ENCODE measurements at places on chromosomes 5 and 9.

- no peak for DNase-seq
Observed at GRCh38 chr9:91415290-91415689, 8.3 kb downstream of the NFIL3 start.

DNA sequence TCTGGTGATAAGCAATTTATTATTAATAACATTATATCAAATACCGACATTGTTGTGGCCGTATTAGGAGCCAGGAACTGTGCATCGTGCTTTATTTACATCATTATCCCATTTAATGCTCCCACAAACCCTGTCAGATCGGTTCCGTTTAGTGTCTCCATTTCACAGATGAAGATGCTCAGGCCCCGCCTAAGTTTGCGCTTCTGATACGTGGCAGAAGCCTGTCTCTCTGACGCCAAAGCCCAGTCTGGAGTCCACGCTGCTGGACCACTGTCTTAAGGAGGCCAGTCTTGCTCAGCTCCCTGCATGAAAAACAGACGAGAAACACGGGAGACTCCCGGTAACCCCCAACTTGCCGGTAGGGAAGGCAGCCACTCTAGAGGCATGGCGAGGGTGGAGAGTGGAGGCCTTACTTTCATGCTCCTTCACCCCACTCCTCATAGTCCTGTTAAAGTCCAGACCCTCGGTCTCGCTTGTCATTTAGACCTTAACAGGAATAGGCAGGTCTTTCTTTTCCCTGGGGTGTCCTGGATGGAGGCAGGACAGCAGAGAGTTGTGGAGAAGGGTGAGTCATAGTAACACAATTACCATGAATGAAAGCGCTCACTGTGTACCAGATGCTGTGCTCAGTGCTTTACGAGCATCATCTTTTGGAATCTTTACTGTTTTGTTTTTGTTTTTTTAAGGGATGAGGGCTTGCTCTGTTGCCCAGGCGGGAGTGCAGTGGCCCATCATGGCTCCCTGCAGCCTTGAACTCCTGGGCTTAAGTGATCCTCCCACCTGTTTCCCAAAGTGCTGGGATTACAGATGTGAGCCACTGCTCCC is 872 bp downstream of the TXNDC15 start:
- peak; percentile 66 for DNase-seq

GRCh38 chr5:80711938-80712337 is 57.2 kb upstream of the DHFR start:
- DNase-seq = no peak

DNA sequence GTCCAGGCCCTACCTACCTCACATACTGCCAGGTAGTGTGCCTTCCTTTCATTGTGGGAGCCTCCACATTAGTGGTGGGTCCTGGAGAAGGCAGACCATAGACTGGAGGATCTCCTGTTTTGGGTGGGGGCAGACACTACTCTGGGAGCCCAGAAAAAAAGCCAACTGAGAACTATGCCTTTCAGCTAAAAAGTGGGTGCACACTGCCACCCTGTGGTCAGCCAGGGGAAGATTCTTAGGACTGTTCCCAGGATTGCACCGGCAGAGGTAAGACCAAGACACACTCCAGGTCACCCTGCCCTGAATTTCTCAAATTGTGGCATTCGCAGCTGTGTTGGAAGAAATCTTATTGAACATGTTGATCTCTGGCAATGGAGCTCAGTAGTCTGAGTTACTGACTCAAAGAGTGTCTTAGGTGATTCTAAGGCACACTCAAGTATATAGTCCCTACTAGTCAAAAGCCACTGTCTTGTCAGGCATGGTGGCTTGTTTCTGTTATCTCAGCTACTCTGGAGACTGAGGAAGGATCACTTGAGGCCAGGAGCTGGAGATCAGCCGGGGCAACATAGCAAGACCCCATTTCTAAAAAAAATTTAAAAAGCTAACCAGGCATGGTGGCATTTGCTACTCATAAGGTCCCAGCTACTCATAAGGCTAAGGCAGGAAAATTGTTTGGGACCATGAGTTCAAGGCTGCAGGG is 3.6 kb downstream of the SIGMAR1 start:
- no peak for DNase-seq

- no peak for DNase-seq
Observed at GRCh38 chr5:142756576-142756975, 13.6 kb upstream of the ARHGAP26 start.

DNA sequence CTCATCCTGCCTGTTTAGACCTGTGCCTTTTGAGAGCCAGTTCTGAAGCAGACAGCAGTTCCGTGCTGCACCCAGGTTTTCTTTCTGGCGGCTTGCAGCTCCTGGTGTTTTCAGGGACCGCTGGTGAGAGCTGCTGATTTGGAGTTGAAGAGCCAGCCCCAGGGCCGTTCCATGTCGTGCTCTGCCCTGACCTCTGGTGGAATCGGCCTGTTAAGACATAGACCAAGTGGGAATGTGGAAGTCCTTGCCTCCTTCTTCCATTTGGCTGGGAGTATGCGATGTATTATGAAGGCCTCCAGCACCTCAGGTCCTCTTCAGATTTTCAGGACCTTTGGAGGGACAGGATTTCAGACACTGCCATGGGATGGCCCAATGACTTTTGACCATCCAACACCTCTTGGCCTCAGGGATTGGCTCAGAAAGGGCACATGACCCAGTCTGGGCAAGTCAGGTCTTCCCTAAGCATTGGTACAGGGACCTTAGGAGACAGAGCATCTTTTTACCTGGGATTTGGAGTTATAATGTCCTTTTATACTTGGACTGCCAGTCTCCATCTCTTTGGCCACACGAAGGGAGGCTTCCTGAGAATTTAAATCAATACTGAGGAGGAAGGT is 136.1 kb upstream of the CLINT1 start:
- peak; percentile 2 for DNase-seq

GRCh38 chr9:131748411-131748955 is 8.6 kb upstream of the RAPGEF1 start:
- no peak for DNase-seq

GRCh38 chr9:17075758-17076485 is 58.9 kb upstream of the CNTLN start:
- DNase-seq = no peak

- DNase-seq = no peak
Observed at GRCh38 chr5:83025690-83026478, 51.3 kb downstream of the TMEM167A start.

- peak; percentile 25 for DNase-seq
Observed at GRCh38 chr5:65482296-65482735, 596 bp upstream of the ADAMTS6 start.

DNA sequence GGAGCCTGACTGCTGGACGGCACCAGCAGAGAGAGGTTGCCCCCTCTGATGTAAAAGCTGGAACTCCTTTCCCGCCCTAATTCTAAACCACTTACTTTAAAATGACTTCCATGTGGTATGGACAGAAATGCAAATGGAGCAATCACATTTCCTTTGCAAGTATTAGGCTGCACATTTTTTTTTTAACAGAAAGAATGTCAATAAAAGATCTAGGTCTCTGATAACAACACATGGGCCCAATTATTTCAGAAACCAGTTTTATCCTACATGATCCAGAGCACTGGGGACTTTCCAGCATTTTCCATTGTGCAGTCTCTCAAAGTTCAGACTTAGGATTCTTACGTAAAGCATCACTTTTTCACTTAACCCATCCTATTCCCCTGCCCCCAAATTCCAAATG is 203.7 kb downstream of the NXNL2 start:
- no peak for DNase-seq

DNA sequence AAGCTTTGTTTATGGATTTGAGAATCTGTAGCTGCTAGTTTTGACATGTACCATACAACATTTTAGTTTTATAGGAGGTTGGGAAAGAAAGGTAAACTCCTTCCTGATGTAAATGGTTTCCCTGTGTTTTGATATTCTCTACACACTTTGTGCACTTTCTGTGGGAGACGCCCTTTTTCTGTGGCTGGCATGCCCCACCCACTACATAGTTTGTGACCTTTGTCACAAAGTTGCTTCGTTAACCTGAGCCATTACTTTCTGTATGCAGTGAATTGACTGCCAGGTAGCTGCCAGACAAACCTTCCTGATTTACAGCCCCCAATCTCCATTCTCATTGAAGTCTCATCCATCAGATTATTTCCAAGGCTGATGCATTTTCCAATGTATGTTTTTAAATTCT is 90.6 kb downstream of the NLN start:
- DNase-seq = no peak

DNA sequence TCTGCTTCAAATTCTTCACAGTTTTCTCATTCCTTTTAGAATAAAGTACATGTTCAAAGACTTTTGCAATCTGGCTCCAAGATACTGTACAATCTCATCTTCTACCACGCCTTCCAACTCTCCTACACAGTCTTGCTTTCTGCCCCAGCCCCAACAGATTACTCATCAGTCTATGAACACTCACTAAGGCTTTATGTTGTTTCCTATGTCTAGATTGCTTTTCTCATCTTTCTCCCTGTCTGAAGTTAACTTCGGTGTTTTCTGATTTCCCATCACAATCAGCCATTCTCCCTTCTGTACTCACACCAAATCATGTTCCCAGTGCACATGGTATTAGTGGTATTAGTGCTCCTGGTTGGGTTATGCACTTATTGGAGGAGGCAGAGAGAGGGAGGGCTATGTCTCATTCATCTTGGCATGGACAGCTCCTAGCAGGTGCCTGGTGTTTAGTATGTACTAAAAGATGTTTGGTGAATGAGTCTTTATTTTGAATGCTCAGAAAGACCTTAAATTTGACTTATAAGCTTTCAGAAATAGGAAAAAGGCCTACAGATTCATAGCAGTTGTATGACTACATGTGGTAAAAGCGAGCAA is 44.0 kb upstream of the ZNF608 start:
- no peak for DNase-seq

- no peak for DNase-seq
Observed at GRCh38 chr5:173657741-173658356, 41.4 kb upstream of the BOD1 start.

GRCh38 chr5:124583469-124584350 is 162.7 kb downstream of the ZNF608 start:
- no peak for DNase-seq

DNA sequence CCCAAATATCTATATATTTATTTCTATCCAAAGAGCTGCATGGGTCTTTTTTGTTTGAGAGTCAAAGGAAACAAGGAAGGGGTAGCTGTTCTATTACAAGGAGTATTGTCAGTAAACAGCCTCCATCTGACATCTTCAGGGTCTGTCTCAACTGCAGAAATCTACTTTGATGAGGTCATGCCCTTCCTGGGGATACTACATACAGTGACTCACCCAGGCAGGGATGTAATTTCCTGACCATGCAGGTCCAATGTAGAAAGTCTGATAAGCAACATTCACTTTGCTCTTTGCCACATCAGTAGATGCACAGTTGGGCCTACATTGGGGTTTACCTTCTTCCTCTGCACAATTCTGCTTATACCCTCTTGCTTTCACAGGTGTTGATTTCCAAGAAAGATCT is 165.5 kb downstream of the TLR4 start:
- no peak for DNase-seq

- no peak for DNase-seq
Observed at GRCh38 chr5:59390074-59390659, 503.4 kb downstream of the PDE4D start.

DNA sequence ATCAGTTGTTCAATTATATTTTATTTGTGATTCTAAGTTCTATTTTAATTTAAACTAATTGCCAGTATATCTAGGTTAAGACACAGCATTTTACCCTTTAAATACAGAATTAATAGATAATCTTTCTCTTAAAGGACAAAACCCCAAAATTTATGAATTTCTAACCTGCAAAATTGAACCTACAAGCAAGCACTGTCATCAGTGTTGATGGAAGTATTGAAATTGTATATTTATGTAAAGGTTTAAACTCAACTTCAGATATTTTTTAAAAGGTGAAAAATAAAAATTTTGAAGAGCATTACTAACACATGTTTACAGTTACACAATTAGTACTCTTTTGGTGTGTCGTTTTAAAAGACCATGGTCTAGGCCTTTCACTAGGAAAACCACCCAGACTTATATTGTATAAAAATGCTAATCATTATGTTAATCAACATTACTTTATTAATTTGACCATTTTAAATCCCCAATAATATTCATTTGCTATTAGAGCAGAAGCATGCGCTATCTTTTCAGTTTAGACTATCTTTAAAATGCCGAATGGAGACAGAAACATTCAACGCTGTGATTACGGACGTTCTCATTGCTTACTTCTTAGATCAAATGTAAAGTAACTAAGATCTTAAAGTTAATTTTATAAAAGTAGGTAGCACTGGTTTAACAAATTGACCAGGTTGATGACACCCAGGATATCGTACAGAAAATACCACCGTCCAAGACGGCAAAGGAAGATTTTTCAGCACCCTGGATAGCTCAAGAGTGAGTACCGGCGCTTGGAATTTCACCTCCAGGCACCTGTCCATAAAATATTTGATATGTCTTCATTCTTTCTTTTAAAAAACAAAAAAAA is 3.2 kb downstream of the OTP start:
- no peak for DNase-seq

GRCh38 chr9:93896496-93897033 is 58.6 kb downstream of the BARX1 start:
- DNase-seq = no peak

- no peak for DNase-seq
Observed at GRCh38 chr9:120152295-120152694, 427.7 kb downstream of the CDK5RAP2 start.
